ENCODE measurements at places on chromosomes 11 and 22.

DNA sequence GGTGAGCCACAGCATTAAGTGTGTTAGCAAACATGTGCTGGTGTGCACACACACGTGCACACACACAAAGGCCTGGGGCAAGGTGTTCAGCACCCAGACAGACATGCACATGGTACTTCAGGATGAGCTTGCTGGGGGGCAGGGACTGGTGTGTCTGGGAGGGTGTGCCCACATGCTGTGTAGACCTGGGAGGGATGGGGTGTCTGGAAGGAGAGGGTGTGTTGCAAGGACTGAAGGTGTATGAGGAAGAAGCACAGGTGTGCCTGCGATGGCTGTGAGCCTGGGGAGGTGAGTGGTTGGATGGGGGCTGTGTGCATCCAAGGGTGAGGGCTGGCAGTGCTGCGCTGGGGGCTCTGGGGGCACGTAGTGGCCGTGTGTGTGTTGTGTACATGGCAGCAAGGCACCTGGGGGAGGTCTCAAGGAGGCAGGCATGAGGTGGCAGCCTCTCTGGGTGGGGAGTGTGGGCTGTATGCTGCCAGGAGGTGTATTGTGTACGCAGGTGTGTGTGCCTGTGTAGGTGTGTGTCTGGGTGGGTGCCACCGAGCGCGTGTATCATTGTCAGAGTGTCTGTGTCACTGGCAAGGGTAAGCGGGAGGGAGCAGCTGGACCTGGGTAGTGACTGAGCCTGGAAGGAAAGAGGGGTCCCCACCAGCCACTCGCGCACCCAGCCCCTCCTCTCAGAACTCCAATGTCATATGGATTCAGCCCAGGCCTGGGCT, 2.2 kb downstream of the NRXN2 start:
- no peak for DNase-seq

- DNase-seq: no peak
These were observed 413.5 kb downstream of the NELL1 start for GRCh38 chr11:21082853-21083252.

GRCh38 chr11:114059984-114060391, 477 bp downstream of the ZBTB16 start:
- no peak for DNase-seq

DNA sequence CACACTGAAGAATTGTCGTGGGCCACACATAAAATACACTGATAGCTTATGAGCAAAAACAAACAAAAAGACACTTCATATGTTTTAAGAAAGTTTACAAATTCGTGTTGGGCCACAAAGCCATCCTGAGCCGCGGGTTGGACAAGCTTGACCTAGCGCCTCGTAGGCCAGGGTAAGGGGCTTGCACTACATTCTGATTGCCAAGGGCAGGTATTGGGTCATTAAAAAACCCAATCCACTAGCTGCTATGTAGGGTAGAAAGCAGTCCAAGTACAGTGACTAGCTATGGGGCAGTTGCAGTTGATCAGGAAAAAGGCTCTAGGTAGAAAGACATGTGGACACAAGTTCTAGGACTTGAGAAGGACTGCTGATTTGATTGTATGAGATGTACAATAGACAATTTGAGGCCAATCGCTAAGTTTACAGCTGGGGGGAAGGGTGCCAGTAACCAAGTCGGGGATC, 14.0 kb downstream of the KDELR3 start:
- DNase-seq: no peak

- no peak for DNase-seq
These were observed 363.8 kb downstream of the FAT3 start for GRCh38 chr11:92588393-92588792.

GRCh38 chr11:32079553-32079952, 11.3 kb upstream of the RCN1 start:
- no peak for DNase-seq

DNA sequence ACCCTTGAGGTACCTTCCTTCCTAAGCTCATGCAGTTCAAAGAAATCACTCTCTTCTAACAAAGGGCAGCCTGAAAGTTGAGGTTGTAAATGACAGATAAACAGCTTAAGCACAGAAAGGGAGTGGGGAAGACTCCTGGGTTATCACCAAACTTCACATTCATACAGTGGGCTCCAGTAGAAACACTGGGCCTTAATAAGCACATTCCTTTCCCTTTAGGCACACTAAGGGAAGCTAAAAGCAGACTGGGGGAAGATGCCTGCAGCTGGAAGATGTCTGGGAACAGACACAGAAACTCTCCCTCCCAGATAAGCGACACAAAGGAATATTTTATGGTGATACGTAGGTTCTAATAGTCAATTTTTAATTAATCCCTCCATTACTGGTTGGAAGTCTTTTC, 350.3 kb upstream of the MPPED2 start:
- no peak for DNase-seq

All from SHP77 (cell line).